ENCODE measurements at places on chromosomes 3 and 15. TPM values are rescaled to one million over a fixed set of nuclear protein-coding genes. Genes with fewer than 3 reads are reported as not detected.

HSPBAP1 gene
- total RNA-seq, result 8.7 TPM

KCNMB3 gene
- 0.33 TPM for total RNA-seq

KNG1 gene
- not detected for total RNA-seq

ZNF35 gene
- total RNA-seq, result 2.8 TPM

GAP43 gene
- total RNA-seq, result not detected

SPATA16 gene
- total RNA-seq, result not detected

CLDN16 gene
- total RNA-seq, result not detected

CRTAP gene
- total RNA-seq, result 23.5 TPM

UBP1 gene
- 54.4 TPM for total RNA-seq

TICRR gene
- not detected for total RNA-seq

GSK3B gene
- 23.3 TPM for total RNA-seq

CDAN1 gene
- total RNA-seq, result 24.0 TPM

OXTR gene
- not detected for total RNA-seq

DNA sequence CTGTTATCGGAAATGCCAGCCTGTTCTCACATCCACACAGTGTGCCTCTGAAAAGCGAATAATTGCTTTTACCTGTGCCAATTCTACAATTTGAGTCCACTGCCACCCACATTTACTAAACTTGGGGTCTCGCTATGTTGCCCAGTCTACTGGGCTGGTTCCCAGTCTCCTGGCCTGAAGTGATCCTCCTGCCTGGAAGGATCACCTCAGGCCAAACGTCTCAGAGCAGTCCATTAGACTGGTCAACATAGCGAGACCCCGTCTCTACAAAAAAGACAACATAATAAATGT lies 827 bp upstream of the INO80 start:
- no peak for DNase-seq

DNA sequence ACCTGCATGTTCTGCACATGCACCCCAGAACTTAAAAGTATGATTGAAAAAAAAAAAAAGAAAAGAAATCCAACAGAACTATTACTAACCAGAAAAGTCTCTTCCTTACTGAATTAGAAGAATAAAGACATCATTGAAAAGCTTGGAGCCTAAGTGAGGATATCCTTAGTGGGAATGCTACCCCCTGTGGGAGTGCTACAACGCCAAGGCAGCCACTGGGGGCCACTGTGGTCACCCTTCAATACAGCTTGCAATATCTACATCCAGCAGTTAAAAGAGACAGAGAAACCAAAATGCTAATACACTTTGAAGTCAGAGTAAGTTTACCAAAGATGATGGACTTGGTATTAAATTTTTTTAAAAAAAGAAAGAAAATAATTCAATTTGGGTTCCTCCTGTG lies 292.0 kb downstream of the PLCL2 start:
- DNase-seq, result no peak

DNA sequence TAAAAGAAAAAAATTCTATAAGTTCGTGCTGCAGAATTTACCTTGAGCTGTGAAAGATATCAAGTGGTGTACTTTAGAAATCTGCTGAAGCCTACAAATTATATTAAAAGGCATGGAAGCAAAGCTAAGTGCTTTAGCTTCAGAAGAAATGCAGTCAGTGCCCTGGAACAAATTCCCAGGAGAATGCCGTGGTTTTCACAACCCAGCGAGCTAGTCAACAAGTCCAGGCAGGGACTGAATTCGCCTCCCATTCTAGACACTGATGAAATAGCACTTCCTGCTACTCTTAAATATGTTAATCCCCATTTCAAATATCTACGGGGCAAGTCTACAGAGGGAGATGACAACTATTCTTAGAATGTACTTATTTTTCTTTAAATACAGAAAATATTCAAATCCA lies 326.4 kb upstream of the IGF1R start:
- no peak for DNase-seq

GRCh38 chr15:63818629-63819028 lies 15.1 kb downstream of the HERC1 start:
- no peak for DNase-seq

DNA sequence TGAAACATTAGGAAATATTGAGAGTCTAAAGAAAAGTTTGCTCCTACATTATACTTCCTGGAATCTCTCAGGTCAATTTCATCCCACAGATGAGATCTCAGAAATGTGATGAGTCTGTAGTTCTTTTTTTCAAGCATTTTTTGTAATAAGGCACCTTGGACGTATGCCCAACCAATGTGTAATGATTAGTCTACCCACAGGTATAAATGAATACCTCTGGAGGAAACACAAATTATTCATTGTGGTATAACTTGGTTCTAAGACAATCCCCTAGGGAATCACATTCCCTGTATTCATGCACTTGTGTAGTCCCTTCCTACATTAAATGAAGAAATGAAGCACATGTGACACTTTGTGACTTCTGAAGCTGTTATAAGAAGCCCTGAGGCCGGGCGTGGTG lies 596.2 kb upstream of the UBE2E2 start:
- DNase-seq, result no peak

DNA sequence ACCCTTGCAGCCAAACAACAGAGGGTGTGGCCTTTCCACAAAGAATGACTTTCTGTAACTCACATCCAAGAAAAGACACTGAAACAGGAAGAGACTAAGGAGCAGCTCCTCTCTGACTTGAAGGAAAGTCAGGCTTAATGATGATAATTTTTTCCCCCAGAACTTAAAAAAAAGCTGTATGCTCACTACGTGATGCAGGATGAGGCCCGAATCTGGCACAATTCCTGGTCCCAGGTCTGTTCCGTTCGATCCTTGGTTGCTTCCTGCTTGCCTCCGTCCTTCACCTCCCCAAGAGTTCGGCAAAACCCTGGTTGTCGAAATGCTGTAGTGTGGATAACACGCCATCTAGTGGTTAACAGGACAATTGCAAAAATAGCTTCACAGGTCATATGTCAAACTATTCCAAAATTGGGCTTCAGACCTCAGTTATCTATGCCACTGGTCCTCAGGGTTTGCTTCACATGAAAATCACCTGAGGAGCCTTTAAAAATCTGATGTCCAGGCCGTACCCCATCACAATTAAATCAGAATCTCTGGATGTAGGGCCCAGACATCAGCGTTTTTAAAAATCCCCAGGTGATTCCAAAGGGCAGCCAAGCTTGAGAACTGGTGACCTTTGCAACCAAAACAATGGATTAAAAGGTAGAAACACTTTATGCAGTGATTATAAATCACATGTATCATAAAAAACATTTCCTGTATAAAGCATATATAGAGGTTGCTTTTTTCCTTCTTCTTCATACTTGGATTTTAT lies 28.1 kb upstream of the SYNM start:
- peak; percentile 39 for DNase-seq

DNA sequence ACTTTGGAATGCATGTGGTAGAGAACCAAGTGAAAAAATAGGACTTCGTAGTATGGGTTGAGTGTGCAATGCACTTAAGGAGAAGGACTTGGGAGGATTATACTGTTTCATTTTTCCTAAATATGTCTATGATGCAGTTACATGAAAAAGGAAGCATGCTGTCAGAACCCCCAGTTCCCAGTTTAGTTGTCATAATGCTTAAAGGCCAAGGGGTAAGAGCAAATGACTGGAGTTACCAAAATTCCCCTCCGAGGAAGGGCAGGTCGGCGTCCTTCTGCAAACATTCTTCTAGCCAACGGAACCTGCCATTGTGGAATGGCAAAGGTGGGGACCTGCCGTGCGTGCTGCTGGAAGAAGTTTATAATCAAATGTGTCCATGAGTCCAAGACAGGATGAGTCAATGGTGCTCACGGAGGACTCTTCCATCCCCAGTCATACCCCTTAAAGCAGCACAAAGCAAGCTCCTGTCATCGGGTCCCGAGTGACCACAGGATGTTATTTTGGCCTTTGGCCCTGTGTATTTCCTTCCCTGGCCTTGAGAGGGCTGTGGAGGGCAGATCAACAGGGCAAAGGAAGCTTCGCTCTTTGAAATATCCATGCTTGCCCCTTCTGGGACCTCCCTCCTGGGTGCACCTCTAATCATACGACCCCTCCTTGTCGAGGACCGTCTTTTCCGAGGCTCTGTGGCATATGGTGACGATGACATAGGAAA lies 93.2 kb downstream of the SLCO3A1 start:
- DNase-seq, result no peak

- DNase-seq, result no peak
Observed at GRCh38 chr15:28084547-28084946, 14.6 kb downstream of the OCA2 start.

- DNase-seq, result no peak
Observed at GRCh38 chr3:131250466-131250865, 131.1 kb upstream of the NUDT16 start.

DNA sequence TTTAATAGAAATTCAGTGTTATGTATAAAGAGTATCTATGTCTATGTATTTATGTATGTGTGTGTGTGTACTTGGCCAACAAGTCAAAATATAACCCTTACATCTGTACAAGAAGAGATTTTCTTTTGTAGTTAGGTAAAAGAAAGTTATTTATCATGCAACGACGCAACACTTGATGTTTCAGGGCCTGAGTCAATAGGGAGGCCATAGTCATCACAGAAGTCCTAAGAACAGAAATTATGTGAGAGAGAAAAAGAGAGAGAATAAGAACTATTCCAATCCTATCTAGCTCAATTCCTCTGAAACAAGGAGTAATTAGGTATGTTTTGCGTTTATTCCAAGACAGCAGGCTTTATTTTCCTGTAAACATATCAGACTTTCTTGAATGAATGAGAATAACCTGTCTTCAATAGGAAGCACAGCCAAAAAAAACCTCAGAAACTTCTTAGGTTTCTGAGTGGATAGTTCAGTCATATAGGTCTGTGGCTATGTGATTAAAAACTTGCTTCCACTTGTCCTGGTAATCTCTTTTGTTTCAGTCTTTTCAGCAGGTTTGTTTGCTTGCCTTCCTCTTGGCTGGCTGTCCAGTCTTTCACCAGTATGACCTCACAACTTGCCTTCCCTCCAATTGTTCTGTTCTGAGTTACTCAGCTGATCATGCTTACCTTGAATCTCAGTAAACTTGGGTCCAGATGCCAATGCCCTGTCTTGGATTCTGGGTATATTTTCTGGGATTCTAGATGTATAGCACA lies 382.4 kb upstream of the GBE1 start:
- no peak for DNase-seq

DNA sequence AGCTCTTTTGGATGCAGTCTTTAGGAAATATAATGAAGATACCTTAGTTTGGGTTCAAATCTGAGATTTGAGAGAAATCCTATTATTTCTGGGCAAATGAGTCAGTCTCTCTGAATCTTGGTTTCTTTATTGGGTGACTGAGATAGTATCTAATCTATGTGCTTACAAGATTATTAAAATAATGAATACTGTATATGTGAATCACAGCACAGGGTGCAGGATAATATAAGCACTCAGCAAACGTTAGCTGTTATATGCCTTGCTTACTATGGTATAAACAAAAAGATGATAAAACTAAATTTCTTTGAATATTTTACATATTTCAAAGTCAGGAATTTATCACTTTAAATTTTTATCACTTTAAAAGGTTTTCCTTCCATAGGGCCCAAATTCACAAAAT lies 29.6 kb downstream of the FGF7 start:
- DNase-seq, result no peak

- no peak for DNase-seq
Observed at GRCh38 chr3:169404520-169404890, 259.0 kb downstream of the MECOM start.

- DNase-seq, result no peak
Observed at GRCh38 chr15:80986487-80986886, 3.1 kb downstream of the MESD start.

- DNase-seq, result no peak
Observed at GRCh38 chr15:69815793-69816192, 281.9 kb downstream of the TLE3 start.

DNA sequence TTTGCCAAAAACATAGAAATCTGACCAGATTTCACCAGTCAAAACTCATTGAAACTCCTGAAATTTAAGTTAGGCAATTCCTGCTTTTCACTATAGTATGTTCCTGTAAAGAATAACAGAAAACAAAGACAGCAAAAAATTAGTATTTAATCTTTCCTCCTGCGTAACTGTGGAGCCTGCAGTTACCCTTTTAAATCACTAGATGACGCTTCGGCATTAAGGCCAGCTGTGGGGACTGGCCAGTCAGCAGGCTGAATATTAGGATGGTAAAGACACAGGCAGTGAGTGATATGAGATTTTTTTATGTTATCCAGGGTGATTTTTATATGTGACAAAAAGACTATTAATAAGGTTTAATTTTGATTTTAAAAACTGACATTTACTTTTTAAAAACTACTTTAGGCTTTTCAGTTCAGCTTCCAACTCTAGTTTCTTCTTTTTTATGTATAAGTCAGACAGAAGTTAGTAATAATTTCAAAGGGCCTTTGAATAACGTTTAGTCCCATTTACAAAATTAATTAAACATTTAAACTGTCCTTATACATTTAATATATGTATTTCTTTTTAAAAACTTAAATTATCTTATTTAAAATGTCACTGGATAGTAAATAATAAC lies 165.1 kb downstream of the PPM1L start:
- DNase-seq, result no peak

- DNase-seq, result no peak
Observed at GRCh38 chr3:182469086-182469485, 324.2 kb upstream of the ATP11B start.

DNA sequence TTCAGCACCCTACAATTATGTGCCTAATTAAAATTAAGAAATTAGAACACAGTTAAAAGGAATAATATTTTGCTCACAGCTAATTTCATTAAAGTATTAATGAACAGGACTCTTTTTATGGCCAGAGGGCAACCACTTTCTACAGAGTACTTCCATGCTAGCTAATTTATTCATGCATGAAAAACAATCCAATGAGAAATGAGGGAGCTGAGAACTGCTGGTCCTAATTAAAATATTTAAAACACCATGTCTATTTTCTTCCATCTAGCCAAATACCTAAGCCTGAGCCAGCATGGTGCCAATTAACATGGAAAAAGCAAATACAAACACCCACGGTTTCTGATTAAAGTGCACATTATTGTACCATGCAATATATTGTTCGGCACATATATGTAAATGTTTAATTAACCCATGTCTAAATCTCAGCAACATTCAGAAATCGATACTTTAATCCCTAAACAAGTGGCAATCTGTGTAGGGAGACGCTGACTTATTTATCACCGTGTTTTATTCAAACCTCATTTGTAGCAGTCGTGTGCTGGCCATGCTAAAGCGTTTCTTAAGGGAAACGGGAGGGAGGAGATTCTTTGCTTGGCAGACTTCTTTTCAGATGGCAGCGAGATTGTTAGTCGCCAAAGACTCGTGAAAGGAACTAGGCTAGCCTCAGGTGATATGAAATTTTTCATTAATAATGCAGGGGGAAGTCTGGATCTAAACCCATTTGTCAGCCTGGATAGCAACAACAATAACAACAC lies 193.5 kb downstream of the ANXA2 start:
- no peak for DNase-seq

GRCh38 chr15:41263891-41264351 lies 32.9 kb downstream of the CHP1 start:
- no peak for DNase-seq

- DNase-seq, result no peak
Observed at GRCh38 chr3:137468446-137468845, 295.7 kb upstream of the SOX14 start.

DNA sequence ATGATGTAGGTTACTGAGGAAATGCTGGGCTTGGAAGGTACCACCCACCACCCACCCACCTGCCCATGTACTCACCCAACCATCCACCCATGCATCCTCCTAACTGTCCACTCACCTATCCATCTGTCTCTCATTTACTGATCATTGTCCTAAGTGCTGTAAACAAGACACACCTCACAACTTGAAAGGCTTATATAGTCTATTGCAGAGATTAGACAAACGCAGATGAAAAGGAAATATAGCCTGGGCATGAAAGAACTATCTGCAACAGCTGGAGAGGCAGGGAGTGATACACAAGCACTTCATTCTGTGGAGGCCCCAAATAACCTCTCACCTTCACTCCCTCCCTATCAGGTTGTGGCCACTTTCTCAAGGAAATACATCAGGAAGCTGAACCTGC lies 54.0 kb downstream of the DAPK2 start:
- no peak for DNase-seq
